ENCODE measurements at places on chromosomes 1 and 21.

- peak; percentile 25 for DNase-seq
These were observed 134.4 kb downstream of the S1PR1 start for GRCh38 chr1:101371259-101371658.

DNA sequence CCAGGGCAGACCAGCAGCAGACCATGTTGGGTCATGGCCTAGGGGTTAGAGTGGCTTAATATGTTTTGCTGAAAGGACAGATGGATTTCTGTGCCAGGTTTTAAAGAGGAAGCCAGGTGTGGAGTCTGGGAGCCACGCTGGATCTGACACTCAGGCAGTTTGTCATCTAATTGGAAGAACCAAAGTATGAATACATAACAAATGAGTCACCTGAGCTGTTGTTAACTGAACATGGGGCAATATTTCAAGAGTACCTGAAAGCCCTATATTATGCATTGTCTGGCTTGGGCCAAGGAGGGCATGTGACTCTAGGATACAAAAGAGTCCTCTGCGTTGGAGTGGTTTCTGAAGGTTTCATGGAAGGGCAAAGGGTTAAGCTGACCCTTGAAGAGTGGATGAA is 70.6 kb downstream of the LMO4 start:
- no peak for DNase-seq

DNA sequence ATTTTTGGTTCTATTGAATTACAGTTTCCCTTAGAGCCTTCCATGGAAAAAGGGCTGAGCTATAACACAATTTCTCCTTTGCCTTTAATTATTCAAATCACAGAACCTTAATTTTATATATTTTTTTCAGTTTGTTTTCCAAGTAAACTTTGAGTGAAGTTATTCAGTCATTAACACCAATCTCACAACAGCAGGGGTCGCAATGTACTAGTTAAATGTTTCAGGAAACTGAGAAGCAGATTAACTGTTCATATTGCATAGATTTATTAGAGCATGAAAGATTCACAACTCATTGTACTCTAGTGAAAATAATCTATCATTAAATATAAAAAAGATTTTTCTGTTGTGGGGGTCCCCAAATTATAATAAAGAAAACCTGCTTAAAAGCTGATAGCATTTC is 64.1 kb downstream of the KIFAP3 start:
- peak; percentile 62 for DNase-seq

- DNase-seq: no peak
These were observed 182.8 kb downstream of the PSMG1 start for GRCh38 chr21:39000496-39000895.

- peak; percentile 96 for DNase-seq
These were observed at the start of gene ANKRD13C for GRCh38 chr1:70354332-70355110. Gene ANKRD13C (minus strand): TSS chr1:70354722. CDS start chr1:70354408, 314 bp downstream.

DNA sequence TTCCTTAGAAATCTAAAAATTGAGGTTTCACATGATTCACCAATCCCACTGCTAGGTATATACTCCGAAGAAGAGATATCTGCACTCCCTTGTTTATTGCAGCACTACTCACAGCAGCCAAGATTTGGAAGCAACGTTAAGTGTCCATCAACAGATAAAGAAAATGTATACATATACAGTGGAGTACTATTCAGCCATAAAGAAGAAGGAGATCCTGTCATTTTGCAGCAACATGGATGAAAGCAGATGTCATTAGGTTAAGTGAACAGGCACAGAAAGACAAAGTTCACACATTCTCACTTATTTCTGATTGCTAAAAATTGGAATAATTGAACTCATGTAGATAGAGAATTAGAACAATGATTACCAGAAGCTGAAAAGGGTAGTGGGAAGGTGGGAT is 56.4 kb downstream of the RABGAP1L start:
- DNase-seq: no peak

GRCh38 chr1:59013276-59013927 is 229.6 kb upstream of the JUN start:
- DNase-seq: peak; percentile 41

GRCh38 chr1:4519954-4520353 is 134.5 kb upstream of the AJAP1 start:
- DNase-seq: no peak

DNA sequence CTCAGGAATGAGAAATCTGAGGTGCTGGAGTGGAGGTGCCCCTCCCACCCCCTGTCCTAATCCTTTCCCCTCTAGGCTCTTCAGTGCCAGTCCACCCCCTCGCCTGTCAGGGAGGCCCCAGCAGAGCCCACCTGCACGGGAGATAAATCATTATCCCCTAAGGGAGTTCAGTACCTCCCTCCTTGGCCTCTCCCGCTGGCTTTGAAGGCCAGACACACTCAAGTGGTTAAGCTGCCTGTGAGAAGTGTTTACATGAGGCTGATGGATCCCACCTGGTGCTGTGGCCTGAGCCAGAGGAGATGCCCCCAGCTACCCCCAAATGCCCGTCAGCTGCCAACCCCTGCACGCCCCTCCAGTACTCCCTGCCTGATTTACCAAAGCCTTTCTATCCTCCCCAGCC is 3.7 kb downstream of the RSPO1 start:
- DNase-seq: no peak

- DNase-seq: no peak
These were observed 148.1 kb downstream of the EIF4G3 start for GRCh38 chr1:21028520-21029145.

- DNase-seq: no peak
These were observed 38.7 kb upstream of the DESI2 start for GRCh38 chr1:244614113-244614836.

DNA sequence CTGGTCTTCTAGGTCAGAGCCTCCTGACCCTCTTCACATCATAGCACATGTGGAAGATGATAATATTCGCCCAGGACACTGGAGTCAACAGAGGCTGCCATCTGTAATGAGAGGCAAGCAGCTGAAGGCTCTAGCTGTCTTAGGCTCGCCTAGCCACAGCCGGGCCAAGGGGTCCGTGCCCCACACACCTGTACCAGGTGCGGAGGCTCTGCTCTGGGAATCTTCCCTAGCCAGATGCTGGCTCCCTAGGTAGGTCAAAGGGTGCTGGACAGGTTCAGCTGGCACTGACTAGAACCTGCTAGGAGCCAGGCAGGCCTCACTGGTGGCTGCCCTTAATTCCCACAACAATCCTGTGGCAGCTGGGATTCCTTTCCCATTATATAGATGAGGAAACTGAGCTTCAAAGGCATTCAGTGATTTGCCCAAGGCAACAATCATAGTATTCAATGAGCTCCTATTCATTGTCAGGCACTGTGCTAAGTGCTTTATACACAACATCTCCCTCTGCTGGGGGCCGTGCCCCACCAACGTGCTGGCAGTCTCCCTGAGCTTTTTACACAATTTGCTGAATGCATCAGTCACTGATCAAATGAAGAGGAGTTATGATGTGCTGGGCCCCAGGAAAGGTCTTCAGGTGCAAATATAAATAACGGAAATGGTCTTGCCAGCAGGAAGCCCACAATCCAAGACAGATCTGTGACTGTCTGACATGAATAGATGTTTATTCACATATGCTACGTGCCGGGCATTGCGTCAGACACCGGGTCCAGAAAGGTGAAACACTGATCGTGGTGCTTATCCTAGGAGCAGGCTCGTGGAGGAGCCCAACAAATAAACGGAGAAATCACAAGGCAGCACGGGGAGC is 58.0 kb downstream of the DDX20 start:
- DNase-seq: no peak

DNA sequence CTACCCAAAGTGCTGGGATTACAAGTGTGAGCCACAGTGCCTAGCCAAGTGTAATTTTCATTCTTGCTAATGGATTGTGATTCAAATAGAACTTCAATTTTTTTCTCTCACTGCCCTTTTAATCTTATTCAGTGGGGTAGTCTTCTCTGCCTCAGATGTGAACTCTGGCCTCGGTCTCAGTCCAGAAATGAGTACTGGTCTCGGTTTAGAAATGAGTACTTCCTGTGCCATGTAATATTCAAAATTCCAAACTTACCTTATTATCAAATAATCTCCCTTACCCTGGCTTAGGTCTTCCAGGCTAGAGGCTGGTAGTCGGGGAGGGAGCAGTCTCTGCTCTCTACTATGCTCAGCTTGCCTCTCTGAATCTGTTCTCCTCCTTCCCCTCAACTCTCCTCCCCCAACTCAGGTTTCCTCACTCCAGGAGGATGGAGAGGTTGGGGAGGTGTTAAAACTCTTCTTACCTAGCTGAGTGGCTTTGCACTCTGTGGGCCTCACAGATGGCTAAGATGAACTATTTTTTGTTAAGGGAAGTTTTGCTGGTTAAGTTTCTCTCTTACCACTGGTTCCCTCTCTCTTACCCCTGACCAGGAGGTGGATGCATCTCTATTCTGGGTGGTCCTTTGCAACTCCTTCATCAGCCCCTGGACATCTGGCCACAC is 4.8 kb upstream of the SLAMF9 start:
- no peak for DNase-seq

DNA sequence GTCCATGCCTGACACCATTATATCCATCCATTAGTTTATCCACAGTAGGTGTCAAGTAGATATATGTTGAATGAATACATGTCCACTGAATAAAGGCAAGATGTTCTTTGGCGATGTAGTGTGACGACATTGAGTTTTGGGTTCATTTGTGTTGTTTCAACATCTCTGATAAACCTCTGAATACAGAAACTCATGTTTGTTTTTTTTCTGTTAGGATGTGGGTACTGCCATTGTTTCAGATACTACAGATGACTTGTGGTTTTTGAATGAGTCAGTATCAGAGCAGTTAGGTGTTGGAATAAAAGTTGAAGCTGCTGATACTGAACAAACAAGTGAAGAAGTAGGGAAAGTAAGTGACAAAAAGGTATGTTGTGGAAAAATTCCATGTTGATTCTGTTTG is 28.1 kb downstream of the MDM4 start:
- DNase-seq: peak; percentile 21

GRCh38 chr1:15531003-15531402 is 4.4 kb downstream of the DNAJC16 start:
- DNase-seq: no peak

- no peak for DNase-seq
These were observed 5.9 kb upstream of the MXRA8 start for GRCh38 chr1:1364266-1364665.

DNA sequence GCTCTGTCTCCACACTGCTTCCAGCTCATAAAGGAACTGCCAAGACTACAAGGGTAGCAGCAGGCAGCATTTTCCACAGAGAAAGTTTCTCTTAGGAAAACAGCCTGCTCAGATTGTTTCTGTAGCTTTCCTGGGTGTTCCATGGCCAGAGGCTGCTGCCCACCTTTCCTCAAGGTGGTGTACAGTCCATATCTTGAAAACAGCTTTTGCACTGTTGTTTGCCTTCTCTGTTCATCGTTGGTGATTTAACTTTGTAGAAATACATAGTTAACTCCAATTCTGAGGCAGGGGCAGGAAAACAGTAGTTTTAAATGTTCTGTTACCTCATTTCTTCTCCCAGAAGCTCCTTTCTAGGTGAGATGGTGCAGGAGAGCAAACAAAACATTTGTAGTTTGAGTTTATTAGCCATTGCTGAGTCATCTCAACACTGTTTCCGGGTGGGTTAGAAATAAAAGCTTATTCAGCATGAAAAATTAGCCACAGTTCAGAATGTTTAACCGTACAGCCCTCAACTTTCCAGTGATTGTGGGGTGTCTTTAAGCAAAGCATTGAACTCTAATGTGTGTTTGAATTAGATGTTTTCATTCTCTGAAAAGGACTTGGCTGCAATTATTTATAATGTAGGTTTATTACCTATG is 41.7 kb downstream of the DIP2A start:
- DNase-seq: no peak

DNA sequence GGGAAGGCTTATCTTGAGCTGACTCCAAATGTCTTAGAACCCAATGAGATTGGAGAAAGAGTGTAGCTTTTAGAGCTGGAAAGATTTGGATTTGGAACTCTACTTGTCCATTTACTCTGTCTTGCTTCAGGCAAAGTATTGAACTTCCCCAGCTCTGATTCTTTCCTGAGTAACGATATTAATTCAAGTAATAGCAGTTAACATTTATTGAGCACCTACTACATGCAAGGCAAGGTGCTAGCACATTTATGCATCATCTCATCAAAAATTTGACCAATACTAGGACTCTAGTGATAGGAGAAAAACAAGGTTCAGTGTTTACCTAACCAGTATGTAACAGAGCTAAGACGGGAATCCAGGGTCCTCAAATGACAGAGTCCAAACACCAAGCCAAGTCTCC is 2.5 kb upstream of the LRRN2 start:
- DNase-seq: no peak

DNA sequence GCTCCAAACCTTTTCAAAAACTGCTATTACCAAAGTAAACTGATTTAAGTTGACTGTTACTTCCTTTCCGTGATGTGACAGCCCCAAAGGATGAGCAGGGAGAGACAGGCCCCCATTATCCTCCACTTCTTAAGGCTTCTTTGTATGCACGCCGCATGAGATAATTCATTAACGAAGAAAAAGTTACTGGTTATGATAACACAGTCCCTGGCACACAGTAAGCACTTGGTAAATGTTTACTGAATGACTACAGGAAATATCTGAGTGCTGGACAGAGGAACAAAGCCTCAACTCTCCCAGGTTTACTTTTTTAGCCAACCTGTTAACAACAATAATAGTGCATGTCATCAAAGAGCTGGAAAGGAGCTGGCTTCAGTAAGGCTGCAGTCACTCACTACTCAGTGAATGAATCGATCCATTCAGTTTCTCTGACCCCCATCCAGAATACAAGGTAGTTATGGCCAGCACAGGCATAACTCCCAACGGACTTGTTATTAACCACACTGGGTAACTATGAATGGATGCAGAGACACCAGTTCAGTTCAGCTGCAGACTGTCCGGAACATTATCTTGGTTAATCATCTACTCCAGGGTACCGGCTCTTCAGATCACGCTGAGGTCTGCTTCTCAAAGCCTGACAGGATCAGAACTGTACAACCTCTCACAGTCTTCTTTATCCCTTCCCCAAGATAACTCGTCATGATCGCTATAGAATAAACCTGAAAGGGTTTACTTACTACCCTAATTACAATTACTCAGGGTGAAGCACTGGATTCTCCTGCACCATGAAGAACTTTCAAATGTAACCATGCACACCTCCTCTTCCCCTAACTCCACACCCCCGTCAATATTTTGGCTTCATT is 58.3 kb downstream of the TGFBR3 start:
- DNase-seq: no peak

- peak; percentile 76 for DNase-seq
These were observed 36.2 kb upstream of the IPO9 start for GRCh38 chr1:201792534-201793305.

- DNase-seq: no peak
These were observed 4.5 kb upstream of the EXTL1 start for GRCh38 chr1:26016953-26017545.

DNA sequence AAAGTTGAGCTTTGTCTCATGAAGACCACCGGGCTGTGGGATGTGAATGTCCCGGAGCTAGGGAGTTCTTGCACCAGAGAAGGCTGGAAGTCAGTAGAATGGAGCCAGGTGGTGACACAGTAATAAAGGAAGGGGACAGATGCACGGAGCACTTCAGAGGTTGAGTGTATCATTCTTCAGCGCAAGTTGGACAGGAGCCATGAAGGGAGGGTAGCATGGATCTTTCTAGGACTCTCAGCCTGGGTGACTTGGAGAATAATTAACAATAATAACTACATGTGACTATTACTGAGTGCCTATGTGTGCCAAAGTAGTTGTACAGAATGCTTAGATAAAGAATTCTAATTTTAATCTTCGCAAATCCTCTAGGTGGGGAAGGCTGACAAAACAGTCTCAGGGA is 258.7 kb upstream of the AJAP1 start:
- no peak for DNase-seq

- DNase-seq: no peak
These were observed 12.8 kb downstream of the GFI1 start for GRCh38 chr1:92473781-92474495.

GRCh38 chr1:11787251-11787803 is 18.4 kb downstream of the MTHFR start:
- DNase-seq: peak; percentile 58
